ENCODE measurements at places on chromosomes 12 and 14.

DNA sequence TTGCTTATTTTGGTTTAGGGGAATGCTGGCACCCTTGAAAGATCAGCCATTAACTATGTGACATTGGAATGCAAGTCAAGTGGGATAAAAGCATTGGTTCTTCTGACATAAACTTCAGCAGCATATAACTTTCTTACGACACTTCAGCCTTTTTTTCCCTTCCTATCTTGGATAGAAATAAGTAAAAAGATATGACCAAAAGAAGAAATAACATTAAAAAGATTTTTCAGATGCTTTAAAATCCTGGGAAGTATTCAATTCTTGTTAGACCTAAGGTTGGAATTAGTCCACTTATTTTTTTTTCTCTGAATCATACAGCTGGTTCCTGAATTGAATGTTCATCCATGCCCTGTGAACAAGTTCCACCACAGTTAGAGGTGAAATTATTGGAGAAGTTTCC lies 85.6 kb upstream of the TSPAN8 start:
- no peak for DNase-seq

GRCh38 chr14:104187931-104188726 lies 49.7 kb downstream of the KIF26A start:
- no peak for DNase-seq

- DNase-seq: no peak
Observed at GRCh38 chr14:33364466-33364865, 425.8 kb downstream of the NPAS3 start.

DNA sequence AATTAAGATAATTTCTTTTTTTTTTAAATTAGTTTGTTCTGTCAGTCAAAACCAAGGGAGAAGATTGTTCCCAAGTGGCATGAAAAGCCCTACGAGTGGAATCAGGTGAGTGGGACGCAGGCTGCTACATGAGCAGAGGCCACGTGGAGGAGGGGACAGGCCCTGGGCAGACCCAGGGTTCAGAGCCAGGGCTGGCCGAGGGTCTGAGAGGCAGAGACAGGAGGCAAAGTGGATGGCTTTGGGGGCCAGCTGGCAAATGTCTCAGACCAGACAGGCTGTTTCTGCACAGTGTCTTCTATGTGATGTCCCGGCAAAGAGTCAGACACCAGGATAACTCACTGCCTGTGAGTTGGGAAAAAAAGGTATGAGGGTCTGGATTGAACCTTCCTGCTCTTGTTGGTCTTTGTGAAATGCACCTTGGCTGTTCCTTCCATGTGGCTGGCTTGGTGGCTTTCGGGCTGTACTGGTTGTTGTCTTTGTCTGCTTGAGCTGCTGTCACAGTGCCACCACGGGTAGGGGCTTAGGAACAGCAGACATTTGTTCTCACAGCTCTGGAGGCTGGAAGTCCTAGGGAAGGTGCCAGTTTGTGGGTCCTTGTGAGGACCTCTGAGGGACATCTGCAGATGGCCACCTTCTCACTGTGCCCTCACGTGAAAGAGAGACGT lies 35.8 kb upstream of the ASPG start:
- no peak for DNase-seq

DNA sequence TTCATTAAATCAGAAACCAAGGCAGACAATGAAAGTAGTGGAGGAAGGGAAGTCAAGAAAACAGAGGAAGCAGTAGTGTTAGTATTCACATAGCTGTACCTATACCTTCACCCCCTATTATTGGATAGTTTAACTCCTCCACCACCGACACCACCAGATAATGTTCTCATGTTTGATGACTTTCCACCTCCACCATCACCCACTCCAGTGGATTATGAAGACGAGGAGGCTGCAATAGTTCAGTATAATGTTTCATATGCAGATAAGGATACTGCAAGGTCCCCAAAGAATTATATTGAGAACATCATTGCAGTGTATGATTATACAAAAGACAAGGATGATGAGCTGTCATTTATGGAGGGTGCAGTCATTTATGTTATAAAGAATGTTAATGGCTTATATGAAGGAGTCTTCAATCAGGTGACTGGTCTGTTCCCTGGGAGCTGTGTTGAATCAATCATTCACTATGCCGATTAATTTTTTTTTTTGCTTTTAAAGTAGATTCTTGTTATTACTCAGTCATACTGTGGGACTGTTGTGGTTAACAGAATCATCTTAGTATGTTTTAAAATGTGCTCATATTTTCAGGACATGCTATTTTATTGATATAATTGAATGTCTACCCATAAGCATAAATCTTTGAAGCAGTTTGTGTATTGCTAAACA lies 32.2 kb upstream of the KTN1 start:
- DNase-seq: no peak

- DNase-seq: no peak
Observed at GRCh38 chr14:59631237-59631636, 54.6 kb upstream of the CCDC175 start.

DNA sequence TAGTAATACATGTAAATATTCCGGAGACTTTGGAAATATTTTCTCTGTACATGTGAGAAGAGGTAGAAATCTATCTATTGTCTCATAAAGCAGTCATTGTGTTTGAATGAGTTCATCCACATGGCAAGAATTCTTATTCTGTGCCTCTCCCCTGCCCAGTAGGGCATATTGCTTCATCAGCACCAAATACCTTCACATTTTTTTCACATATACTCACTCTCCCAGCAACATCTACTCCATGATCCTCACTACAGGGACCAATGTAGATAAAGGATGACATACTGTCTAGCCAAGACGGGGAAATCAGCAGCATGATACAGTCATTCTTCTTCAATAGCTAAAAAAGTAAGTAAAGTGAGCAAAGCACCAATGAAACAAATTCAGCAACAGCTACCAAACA lies 1.3 kb upstream of the TAS2R14 start:
- no peak for DNase-seq

DNA sequence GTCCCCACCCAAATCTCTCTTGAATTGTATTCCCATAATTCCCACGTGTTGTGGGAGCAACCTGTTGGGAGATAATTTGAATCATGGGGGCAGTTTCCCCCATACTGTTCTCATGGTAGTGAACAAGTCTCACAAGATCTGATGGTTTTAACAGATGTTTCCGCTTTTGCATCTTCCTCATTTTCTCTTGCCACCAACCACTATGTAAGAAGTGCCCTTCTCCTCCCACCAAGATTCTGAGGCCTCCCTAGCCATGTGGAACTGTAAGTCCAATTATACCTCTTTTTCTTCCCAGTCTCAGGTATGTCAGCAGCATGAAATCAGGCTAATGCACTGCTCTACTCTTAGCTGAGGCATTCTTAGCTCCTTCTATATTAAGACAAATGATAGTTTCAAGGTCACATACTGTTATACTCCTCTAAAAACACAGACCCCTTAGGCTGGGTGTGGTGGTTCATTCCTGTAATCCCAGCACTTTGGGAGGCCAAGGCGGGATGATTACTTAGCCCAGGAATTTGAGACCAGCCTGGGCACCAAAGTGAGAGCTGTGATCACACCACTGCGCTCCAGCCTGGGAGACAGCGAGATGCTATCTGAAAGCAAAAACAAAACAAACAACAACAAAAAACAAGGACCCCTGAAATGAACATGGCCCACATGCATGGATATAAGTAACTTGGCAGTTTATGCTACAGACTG lies 3.6 kb downstream of the SCAF11 start:
- no peak for DNase-seq

- no peak for DNase-seq
Observed at GRCh38 chr12:13230500-13230899, 34.0 kb downstream of the EMP1 start.

- DNase-seq: peak; percentile 39
Observed at GRCh38 chr14:74038020-74038859, 19.1 kb downstream of the BBOF1 start.

GRCh38 chr14:89470401-89470800 lies 53.4 kb upstream of the FOXN3 start:
- no peak for DNase-seq

DNA sequence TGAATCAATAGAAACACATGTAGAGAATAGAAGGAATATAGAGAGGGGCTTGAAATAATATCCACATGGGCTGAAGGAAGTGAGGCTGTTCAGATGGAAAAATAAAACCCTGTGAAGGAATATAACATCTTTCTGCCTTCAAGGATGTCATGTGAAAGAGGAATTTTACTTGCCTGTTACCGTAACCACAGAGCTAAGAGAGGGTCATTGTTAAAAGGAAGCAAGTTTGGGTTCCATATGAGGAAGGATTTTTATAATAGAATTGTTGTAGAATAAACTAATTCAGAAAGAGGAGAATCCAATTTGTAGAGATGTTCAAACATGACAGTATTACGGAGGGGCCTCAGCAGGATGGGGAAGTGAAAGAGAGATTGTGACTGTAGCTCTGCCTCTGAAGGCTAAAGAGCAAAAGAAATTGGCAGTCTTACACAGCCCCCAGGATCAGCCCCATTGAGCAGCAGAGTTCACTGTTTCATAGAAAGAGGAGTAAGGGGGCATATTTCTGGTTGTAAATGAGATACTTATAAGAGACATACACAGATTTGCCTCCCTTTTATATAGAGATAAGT lies 41.8 kb upstream of the PTPRR start:
- no peak for DNase-seq

GRCh38 chr14:87411370-87411769 lies 581.6 kb downstream of the GALC start:
- no peak for DNase-seq

DNA sequence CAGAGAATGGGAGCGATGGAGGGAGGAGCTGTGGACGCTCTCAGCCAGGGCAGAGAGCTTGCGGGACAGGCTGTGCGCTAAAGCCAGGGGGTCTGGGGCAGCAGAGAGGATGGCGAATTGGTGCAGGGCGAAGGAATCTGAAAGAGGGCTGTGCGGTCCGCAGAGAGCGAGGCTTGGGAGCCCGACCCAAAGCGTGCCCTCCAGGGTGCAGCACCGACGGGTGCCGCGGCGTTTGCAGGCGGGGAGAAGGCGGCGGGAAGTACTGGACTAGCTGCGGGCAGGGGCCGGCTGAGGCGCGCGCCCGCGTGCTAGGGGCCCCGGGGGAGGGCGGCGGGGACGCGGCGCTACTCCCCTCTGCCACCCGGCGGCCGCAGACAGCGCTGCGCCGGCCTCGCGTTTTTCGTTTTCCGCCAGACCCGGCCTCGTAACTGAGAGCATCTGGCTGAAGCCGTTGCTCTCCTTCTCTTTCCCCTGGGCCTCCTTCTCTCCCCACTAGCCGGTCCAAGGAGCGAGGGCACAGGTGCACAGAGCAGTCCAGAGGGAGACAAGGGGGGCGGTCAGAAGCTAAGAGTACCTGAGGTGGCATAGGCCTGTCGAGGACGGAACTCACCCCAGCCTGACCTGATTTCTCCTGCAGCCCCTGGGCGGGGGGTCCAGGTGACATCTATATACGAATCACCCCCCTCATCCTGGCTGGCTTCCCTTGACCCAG lies 24.9 kb downstream of the SLC6A12 start:
- no peak for DNase-seq

- DNase-seq: no peak
Observed at GRCh38 chr12:44674875-44675274, 201.2 kb downstream of the NELL2 start.

Measured in NCI-H524 treated with DMSO at 0.1 percent for 48 hours (cell line).